ENCODE measurements at places on chromosomes 5 and 9.
A peak's percentile ranks its signal among the peaks of the same experiment; 100 is the strongest.

GRCh38 chr9:130561056-130561455 lies 18.3 kb upstream of the FUBP3 start:
- no peak for DNase-seq

DNA sequence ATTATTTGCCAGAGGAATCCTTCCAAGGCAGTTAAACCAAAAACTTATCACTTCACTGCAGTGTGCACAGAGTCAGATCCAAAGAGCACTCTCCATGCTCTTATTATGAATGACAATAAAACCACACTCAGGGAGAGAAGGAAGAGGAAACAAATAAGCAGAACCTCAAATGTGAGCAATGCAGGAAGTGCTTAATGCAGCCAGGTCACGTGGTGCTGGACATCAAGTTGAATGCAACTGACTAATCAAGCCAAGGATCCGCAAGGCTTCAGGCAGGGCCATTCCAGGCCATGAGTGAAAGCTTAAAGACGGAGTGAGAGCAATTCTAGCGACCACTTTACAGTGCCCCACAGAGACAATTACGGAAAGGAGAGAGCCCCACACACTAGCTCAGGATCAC lies 230.4 kb upstream of the PUM3 start:
- peak; percentile 9 for DNase-seq

- DNase-seq, result peak; percentile 22
Measured at GRCh38 chr5:179345433-179346321, at the start of gene ADAMTS2. TSS of gene ADAMTS2 (minus strand) at chr5:179345461. CDS start at chr5:179345328, 133 bp downstream.

- no peak for DNase-seq
Measured at GRCh38 chr5:55219770-55220169, 7.3 kb downstream of the MCIDAS start.

DNA sequence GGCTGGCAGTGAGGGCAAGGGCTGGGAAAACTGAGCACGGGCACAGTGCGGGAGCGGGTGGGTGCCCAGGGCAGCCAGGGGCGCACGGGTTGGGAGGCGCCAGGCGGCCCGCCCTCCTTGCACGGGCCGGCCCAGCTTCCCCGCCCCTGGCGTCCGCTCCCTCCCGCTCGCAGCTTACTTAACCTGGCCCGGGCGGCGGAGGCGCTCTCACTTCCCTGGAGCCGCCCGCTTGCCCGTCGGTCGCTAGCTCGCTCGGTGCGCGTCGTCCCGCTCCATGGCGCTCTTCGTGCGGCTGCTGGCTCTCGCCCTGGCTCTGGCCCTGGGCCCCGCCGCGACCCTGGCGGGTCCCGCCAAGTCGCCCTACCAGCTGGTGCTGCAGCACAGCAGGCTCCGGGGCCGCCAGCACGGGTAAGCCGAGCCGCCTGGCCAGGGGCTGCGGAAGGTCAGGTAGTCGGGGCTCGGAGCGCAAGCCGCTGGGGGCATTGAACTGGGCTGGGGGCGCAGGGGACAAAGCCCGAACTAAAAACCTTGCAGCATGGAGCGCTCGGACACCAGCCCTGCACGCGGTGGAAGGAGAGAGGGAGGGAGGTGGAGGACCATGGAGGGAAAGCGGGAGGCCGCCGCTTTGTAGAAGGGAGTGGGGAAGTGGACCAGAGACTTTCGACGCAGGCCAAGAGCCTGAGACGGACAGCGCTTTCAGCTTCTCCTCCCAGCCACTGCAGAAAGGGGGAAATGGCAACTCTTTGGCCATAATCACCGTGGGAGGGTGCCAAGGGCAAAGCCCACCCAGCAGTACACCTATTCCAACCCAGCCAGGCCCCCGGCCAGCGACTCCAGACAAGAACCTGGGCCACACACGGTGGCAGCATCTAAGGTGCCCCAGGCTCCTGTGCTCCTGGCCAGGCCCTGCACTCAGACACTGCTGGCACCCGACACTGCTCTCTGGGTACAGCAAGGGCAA lies at the start of gene TGFBI:
TSS of gene TGFBI (plus strand) at position 207 of the 961 bp plus-strand sequence. CDS start at position 275, 68 bp downstream.
- peak; percentile 63 for DNase-seq

DNA sequence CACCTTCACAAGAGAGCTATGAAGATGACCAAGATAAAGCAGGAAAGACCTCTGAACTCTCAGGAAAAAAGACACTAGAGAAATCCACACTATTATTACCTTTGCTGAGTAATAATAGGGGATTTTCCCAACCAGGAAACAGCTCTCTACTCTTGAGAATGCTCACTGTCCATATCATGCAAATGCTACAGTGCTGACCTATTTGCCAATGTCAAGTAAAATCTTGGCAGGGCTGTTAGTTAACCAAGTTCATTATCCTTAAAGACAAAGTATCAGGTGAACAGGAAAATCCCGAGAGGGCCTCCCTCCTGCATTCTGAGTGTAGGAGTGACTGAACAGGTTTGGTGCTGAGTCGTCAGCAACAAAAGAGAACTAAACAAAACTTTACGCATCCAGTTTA lies 306.6 kb downstream of the ACTL7B start:
- DNase-seq, result no peak

- no peak for DNase-seq
Measured at GRCh38 chr9:95138474-95138873, 179.0 kb downstream of the FANCC start.

DNA sequence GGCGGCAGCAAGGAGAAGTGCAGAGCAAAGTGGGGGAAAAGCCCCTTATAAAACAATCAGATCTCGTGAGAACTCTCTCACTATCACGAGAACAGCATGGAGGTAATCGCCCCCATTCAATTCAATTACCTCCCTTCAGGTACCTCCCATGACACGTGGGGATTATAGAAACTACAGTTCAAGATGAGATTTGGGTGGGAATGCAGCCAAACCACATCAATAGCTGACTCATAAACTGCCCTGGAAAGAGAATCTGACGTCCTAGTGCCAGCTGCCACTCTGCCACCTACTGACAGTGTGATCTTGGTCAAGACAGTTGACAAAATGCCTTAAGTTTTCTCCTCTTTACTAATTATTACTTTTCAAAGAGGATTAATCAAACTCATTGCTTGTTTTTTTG lies 128.3 kb downstream of the GPBP1 start:
- DNase-seq, result no peak

GRCh38 chr9:110641293-110641692 lies 27.3 kb upstream of the MUSK start:
- DNase-seq, result no peak

DNA sequence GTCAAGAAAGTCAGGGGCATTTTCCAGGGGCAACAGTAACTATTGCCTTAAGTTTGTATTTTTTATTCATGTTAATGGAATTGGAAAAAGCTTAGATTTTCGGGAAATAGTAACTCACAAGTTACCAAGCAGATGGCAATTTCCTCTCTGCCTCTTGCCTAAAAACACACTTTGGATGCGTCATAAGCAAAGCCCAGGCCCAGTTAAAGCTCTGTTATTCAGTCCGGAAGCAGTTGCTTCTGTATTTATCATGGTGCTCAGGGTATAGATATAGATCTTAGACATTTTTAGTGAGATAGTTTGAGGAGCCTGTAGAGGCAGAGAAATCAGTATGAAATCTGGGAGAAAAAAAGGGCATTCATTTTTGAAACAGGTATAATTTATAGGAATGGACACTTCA lies 260.3 kb upstream of the TNC start:
- DNase-seq, result no peak

- no peak for DNase-seq
Measured at GRCh38 chr5:65695896-65696295, 26.0 kb downstream of the SGTB start.
